ENCODE measurements at places on chromosomes 16 and 17.

DNA sequence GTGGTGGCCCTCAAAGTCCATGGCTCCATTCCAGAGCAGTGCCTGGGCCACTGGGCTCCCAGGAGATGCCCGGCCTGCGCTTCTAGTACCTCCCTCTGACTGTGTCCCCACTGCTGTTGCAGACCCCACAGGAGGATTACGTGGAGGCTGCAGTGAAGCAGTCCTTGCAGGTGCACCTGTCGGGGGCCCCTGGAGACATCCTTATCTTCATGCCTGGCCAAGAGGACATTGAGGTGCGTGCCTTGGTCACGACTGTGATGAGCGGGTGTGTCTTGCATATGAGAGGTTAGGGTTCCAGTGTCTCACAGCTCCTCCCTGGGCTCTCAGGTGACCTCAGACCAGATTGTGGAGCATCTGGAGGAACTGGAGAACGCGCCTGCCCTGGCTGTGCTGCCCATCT lies 11.3 kb downstream of the DHX38 start:
- no peak for DNase-seq
- no peaks in the 10 kb centered on the region for H3K27me3 ChIP-seq
- H3K4me3 ChIP-seq, result no peak overlapping the region
- H3K4me1 ChIP-seq, result no peaks in the 10 kb centered on the region

DNA sequence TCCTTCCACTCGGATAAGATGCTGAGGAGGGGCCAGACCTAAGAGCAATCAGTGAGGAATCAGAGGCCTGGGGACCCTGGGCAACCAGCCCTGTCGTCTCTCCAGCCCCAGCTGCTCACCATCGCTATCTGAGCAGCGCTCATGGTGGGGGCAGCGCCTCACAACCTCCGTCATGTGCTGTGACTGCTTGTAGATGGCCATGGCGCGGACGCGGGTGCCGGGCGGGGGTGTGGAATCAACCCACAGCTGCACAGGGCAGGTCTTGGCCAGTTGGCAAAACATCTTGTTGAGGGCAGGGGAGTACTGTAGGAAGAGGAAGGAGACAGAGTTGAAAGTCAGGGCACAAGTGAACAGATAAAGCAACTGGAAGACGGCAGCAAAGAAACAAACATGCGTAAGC lies 12.4 kb downstream of the TP53 start:
- no peak for DNase-seq
- no peaks in the 10 kb centered on the region for H3K4me1 ChIP-seq
- peaks cover 39% of the 10 kb centered on the region for H3K36me3 ChIP-seq
- H3K27ac ChIP-seq, result no peak overlapping the region

DNA sequence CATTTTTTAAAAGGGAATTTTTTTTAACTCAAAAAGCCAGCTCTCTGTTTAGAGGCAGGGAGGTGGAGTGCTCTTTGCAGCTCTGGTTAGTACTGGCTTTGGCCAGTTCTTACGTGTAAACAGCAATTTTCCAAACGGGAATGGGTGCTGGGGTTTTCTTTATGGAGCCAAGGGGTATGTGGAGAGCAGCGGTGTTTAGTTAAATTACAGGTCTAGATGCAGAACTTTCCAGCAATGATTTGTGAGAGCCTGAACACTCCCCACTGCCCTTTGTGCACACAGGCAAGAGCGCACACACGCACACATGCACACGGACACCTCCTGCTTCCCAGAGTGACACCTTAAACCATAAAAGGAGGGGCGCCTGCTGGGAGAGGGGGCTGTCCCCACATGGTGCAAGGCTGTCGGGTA lies 140.2 kb downstream of the MSI2 start:
- no peak overlapping the region for H3K4me3 ChIP-seq
- no peaks in the 10 kb centered on the region for H3K27me3 ChIP-seq
- no peak for DNase-seq
- peaks cover 6% of the 10 kb centered on the region for H3K36me3 ChIP-seq
- no peak overlapping the region for H3K27ac ChIP-seq

DNA sequence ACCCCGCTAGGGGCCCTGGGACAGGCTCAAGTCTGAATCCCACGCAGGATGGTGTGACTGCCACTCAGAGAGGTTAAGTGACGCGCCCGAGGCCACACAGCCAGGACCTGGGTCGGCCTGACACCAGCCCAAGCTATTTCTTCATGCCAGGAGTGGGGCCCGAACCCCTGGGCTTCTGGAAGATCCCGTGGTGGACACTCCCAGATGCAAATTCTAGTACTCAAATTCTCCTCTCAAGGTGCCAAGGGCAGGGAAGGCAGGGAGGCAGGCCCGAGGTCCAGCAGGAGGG lies 5.2 kb downstream of the IL17C start:
- DNase-seq, result no peak
- no peaks in the 10 kb centered on the region for H3K27me3 ChIP-seq
- peaks cover 12% of the 10 kb centered on the region for H3K36me3 ChIP-seq

DNA sequence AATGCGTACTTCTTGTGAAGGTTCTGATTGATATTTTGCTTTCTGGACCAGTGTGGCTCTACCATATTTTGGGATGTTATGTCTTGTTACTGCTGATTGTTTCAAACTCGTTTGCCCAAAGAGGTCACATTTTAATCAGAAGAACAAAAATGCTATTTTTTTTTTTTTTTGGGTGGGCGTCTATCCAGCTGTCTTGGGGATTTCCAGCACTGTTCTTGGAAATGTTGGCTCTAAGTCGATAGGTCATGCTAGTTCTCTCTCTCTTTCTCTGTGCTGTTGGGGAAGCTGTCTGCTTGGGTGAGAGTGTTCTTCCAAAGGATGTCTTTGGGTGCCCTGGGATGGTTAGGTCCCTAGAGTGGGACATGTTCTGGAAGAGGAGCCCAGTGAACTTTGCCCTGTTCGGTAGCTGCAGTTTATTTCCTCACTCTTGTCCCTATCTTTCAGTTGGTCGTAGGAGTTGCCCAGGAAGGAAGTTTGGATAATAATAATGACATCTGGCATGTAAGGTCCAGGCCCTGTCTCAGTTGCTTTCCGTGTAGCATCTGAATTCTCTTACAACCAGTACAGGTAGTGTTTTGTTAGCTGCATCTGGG lies 2.9 kb downstream of the IRF8 start:
- H3K27ac ChIP-seq, result no peak overlapping the region
- H3K36me3 ChIP-seq, result no peaks in the 10 kb centered on the region
- no peak overlapping the region for H3K4me3 ChIP-seq
- peaks cover 17% of the 10 kb centered on the region for H3K4me1 ChIP-seq
- H3K27me3 ChIP-seq, result peaks cover 22% of the 10 kb centered on the region

- no peak overlapping the region for H3K4me3 ChIP-seq
- H3K27me3 ChIP-seq, result no peaks in the 10 kb centered on the region
Measured at GRCh38 chr16:9497750-9498149, 406.3 kb downstream of the HAPSTR1 start.

DNA sequence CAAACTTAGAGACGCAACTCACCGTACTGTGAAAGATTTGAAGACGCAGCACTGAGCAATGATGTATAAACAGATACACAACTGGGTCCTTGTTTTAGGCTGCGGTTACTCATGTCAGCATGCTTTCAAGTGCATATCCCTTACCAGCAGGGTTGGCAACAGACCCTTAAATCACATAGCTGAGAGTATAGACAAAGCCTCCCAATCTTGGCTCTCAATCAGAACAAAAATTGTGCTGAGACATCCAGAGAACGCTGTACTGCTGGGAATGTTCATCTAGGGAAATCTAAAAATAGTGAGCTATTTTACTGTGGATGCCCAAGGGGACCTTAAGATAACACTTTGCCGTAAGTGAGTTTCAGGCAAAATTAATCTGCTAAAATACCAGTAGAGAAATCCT lies 84.4 kb upstream of the NUDT7 start:
- DNase-seq, result no peak
- no peaks in the 10 kb centered on the region for H3K36me3 ChIP-seq
- H3K4me3 ChIP-seq, result no peak overlapping the region

DNA sequence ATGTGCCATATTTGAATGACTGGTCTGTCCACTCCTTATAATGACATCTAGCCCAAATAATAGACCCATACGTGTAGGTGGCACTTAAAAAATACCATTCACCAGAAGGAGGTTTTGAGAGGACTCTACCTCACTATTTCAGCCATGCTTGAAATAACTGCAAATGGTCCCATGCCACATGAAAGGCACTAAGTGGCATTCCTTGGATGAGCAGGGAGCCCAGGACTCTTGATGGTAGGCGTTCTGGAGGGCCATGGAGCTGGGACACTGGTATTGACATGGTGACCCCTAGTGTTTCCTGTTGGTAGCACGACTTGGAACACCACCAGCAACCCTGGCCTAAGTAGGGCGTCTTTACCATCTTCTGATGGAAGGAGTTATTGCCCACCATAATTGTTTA lies 148.7 kb upstream of the ZFHX3 start:
- H3K4me1 ChIP-seq, result no peaks in the 10 kb centered on the region
- no peak for DNase-seq
- H3K27me3 ChIP-seq, result no peaks in the 10 kb centered on the region
- H3K27ac ChIP-seq, result no peak overlapping the region
- H3K4me3 ChIP-seq, result no peak overlapping the region

DNA sequence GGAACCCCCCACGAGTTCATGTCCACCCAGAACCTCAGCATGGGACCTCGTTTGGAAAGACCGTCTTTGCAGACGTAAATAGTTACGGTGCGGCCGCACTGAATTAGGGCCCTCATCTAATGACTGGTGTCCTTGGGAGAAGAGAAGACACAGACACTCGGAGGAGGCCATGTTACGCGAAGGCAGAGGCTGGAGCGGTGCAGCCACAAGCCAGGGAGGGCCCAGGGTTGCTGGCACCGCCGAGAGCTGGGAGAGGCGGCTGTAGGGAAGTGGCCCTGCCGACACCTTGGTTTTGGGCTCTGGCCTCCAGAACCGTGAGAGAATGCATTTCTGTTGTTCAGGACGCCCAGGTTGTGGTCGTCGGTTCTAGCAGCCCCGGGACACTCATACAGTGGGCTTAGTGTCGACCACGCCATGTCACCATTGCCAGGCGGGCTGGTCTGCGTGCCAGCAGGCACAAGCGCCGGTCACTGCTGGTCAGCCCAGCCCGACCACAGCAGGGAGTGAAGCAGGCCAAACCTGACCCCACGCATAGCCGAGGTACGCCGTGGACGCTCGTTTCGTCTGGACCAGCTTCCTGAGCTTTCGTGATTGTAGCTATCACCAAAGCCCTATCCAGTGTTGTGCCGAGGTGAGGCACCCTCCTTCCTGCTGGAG lies 10.7 kb upstream of the WDR45B start:
- no peak overlapping the region for H3K27ac ChIP-seq
- H3K36me3 ChIP-seq, result no peaks in the 10 kb centered on the region
- H3K27me3 ChIP-seq, result no peaks in the 10 kb centered on the region
- no peaks in the 10 kb centered on the region for H3K4me1 ChIP-seq

- peak overlapping the region; percentile 68 for H3K4me3 ChIP-seq
- H3K27ac ChIP-seq, result peak overlapping the region; percentile 72
- no peak for DNase-seq
- no peaks in the 10 kb centered on the region for H3K36me3 ChIP-seq
- no peaks in the 10 kb centered on the region for H3K27me3 ChIP-seq
Measured at GRCh38 chr17:58219789-58220183, 731 bp upstream of the MKS1 start.

DNA sequence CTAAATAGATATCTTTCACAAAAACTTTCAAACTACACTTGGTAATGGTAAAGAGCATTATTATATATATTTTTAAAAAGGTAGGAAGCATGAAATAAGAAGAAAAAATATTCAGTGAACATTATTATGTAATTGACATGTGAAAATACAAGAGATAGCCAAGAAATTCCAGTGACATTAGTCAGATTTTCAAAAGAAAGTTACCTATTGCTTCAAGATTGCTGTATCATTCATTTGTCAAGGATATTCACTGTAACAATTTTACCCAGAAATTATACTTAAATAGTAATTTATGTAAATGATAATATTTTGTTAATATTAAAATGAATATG lies 350.2 kb downstream of the KIF2B start:
- H3K4me3 ChIP-seq, result no peak overlapping the region
- H3K36me3 ChIP-seq, result no peaks in the 10 kb centered on the region
- no peak for DNase-seq
- H3K27me3 ChIP-seq, result no peaks in the 10 kb centered on the region
- no peak overlapping the region for H3K27ac ChIP-seq

DNA sequence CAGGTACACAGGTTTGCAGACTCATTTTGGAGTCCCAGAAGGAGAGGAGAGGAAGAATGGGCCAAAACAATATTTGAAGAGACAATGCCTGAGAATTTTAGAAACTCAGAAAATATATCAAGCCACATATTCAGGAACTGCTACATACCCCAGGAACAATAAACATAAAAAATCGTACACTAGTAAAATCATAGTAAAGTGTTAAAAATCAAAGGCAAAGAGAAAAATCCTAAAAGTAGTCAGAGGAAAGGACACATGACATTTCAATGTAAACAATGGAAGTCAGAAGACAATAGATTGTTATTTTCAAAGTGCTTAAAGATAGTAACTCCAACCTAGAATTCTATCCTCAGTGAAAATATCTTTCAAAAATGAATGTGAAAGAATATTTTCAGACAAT lies 28.5 kb upstream of the NACA2 start:
- H3K4me1 ChIP-seq, result no peaks in the 10 kb centered on the region
- no peak for DNase-seq
- H3K36me3 ChIP-seq, result no peaks in the 10 kb centered on the region
- no peak overlapping the region for H3K27ac ChIP-seq
- no peaks in the 10 kb centered on the region for H3K27me3 ChIP-seq

- DNase-seq, result no peak
- H3K27me3 ChIP-seq, result no peaks in the 10 kb centered on the region
- no peak overlapping the region for H3K4me3 ChIP-seq
- no peaks in the 10 kb centered on the region for H3K4me1 ChIP-seq
- H3K27ac ChIP-seq, result no peak overlapping the region
- H3K36me3 ChIP-seq, result no peaks in the 10 kb centered on the region
Measured at GRCh38 chr16:13453325-13453724, 466.6 kb upstream of the ERCC4 start.
